Activated CD4-positive, alpha-beta T cell treated with anti-CD3 and anti-CD28 coated beads for 1 hour (primary cell): ENCODE measurements at places on chromosomes 12 and 14.

- no peak for DNase-seq
Observed at GRCh38 chr14:34172550-34173368, 221.9 kb upstream of the EGLN3 start.

DNA sequence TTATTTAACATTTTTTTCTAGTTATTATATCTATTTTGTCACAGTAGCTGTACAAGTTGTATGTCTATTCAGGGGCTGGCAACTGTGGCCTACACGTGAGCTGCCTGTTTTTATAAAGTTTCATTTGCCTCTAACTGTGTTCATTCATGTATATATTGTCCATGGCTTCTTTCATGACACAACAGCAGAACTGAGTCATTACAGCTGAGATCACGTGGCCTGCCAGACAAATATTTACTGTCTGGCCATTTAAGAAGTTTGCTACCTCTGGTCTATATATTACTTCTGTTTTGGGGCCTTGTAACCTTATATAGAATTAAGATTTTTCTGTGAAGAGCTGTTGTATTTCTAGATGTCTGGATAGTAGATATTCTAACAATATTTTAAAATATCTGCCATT, 37.9 kb downstream of the KIAA0586 start:
- DNase-seq = no peak

DNA sequence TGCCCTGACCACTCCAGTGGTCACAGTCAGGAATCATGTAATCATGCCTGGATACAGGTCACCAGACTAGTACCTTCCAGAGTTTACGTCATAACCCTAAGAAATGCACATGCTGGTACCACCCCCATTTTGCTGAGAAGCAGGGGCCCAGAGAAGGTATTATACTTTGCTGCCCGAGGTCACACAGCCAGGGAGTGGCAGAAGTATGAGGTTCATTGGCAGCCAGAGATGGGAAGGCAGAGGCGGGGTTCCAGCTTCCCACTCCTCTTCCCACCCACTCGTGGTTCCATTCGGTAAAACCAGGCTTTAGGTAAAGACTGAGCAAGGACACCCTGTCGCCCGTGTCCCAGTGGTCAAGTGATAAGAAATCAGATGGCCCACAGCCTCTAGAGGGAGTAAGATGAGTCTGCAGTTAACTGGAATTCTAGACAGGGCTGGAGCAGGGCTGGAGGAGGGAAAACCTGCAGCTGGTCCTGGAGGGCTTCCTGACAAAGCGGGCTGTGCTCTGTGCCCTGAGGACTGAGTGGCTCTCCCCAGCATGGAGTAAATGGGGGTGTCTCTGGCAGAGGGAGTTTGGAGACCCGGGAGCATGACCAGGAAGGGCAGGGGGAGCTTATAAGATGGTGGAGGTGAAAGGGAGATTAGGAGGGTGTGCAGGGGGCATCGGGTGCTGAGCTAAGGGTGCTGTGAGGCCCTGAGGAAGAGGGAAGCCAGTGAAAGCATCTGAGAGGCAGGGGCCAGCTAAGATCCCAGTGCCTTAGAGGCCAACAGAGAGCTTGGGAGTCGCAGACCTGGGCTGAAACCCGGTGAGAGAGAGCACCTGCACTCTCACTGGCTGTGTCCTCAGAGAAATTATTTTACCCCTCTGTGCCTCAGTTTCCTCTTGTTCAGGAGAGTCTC, 5.7 kb downstream of the FAM222A start:
- DNase-seq = no peak

DNA sequence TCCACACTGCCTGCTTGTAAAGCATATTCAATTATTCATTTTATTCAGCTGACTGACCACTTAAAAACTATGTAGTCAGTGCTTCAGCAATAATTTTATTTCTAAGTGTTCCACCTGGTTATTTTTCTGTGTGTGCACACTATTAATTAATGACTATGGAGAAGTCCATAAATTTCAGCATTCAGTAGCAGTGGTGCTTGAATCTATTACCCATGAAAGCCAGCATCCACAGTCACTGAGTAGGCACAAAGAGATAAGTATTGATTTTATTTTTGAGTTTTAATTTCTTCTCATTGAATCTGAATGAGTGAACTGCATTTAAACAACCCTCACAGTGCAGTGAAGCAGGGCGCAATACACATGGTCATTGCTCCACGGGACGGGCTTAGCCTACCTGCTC, 643.1 kb downstream of the GALC start:
- DNase-seq = no peak

DNA sequence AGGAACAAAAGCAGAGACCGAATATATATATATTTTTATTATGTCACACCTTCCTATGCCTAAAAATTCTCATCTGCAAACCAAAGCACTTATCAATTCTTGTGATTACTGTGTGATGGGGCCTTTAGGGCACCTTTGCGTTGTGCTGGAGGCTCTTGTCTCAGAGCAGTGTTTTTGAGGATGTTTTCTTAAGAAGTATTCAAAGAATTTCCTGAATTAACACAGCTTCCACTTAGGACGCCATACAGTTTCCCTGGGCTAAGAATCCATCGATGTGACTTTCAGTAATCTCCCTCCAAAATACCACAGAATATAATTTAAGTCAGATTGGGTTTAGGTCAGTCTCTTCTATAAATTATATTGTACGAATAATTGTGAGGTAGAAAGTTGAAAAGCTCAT, 22.0 kb upstream of the HIF1A start:
- no peak for DNase-seq

DNA sequence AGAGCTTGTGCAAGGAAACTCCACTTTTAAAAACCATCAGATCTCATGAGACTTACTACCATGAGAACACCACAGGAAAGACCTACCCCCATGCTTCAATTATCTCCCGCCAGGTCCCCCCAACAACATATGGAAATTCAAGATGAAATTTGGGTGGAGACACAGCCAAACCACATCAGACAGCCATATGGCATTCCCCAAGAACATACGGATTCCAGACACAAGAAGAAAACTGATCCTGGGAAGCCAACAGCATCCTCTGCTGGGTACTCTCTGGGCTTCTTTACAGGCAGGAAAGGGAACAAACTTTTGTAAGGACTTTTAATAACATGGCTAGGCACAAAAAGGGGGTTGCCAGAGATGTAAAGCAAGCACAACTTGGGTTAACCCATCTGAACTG, 127.2 kb downstream of the TMEM132C start:
- no peak for DNase-seq

DNA sequence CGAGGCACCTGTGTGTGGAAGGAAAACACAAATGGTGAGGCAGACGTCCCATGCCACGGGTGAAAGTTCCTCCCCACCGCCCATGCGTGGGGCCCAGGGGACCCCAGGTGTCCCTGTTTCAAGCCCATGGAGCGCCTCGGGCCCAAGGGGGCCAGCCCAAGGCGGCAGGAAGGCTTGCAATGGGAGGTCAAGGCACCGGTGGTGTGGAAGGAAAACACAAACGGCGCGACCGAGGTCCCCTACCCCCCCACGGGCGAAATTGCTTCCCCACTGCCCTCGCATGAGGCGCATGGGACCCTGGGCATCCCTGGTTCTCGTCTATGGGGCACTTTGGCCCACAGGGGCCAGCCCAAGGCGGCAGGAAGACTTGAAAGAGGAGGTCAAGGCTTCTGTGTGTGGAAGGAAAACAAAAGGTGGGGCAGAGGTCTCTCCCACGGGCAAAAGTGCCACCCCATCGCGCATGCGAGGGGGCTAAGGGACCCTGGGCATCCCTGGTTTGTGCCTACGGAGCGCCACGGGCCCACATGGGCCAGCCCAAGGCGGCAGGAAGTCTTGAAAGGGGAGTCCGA, 379.4 kb downstream of the ALG10 start:
- DNase-seq = peak; percentile 1

DNA sequence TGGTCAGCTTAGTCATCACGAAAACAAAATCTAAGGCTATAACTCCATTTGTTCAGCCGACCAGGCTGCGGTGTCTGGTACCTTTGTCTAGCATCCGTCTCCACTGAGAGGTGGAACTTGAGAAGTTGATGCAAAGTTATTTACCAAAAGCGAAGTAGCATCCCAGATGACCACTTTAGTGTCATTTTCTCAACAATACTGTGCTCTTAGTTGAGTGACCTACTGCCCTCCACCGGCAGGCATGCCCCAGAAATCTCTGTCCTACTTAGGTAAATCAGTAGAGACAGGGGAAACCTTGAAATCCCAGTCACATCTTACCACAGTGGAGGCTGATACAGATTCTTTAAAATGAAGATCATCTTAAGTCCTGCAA, 1.3 kb upstream of the ST8SIA1 start:
- no peak for DNase-seq

GRCh38 chr12:64618953-64619590, 8.8 kb downstream of the RASSF3 start:
- DNase-seq = no peak

GRCh38 chr14:73865534-73866113, 14.0 kb downstream of the PTGR2 start:
- DNase-seq = no peak

- DNase-seq = no peak
Observed at GRCh38 chr14:74141703-74142102, 56.9 kb downstream of the LIN52 start.

DNA sequence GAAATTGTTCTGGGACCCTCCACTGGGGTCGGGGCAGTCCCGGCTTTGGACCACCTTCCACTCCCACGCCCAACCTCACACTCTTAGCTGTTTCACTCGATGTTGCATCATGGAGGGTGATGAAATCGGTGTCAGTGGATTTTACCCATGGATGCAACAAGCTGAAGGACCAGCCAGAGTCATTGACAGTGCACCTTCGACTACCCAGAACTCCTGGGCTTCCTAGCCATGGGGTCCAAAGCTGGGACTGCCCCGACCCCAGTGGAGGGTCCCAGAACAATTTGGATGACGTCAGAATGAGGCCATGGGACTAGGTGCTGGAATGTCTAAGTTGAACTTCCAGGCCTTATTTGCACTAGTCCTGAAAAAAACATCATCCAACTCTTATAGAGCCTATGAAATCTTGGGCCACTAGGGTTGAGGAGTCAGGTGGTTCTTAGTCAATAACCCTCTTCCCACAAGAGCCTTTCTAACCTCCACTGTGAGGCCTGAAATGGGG, 882 bp upstream of the IL23A start:
- DNase-seq = no peak

GRCh38 chr12:71682466-71682865, 3.4 kb upstream of the TMEM19 start:
- no peak for DNase-seq

DNA sequence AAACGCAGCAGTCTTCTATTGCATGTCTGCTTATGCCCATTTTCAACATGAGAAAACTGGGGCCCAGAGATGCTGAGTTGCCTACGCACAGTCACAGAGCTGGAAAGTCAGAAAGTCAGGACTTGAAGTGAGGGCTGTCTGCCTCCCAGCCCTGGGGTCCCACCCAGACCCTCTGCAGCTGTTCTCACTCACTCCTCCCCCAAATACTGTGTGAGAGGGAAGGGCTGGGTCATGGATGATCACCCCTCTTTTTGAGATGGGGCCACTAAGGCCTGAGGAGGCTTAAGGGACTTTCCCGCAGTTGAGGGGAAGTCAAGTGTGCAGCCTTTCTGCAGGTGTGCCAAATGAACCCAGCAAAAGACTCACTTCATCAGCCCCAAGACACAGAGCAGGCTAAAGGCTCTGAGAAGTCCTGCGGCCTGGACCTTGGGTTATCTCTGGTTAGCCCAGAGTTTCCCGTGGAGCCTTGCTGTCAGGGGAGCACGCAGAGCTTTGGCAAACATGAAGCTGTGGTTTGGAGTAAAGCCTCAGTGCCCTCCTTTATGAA, 18.7 kb downstream of the DTX1 start:
- DNase-seq = no peak
